ENCODE measurements at places on chromosomes 2 and 18.
A peak's percentile ranks its signal among the peaks of the same experiment; 100 is the strongest.

DNA sequence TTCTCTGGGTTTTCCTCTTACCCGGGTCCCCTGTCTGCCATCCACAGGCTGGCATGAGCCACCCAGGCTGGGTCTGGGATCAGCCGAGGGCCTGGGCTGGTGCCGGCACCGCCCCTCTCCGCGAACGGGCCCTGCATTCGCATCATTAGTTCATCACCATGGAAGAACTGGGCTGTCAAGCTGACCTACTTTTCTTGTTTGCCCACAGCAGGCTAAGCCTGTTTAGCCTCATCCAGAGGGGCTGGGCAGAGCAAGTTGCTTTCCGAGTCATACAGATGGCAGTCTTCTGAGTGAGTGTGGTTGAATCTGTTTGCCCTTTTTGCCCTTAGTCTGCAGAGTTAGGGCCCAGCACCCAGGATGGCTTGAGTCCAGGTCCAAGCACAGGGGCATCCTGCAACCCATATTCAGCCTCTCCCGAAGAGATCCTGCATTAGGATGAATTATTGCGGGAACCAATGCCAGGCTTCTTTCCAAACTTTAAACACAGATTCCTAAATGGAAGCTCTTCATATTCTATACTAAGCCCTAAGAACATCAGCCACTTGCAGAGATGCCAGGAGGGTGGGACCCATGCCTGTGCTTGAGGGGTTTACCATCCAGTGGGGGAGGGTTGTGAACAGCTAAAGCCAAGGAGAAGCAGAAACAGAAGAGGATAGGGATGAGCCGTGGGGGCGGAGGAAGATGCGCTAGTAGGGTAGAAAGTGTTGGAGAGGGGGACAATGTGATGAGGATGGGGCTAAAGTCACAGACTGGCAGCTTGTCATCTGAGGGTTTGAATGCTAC, 68.0 kb downstream of the NPAS2 start:
- DNase-seq: peak; percentile 44

DNA sequence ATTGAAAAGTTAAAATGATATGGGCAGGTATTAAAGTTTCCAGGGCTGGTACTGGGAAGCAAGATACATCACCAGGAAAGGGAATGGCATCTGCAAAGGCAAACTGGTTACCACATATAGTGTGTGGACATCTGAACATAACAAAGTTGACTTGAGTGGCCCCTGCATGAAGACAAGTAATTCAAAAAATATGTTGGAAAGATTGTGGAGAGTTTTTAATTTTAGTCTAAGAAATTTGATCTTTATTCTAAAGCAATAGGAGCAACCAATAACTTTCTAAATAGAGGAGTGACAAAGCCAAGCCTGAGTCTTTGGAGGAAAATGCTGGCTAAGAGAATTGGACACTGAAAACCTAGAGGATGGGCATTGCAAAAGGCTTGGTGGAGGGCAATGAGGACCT, 278.2 kb downstream of the ALK start:
- DNase-seq: no peak

DNA sequence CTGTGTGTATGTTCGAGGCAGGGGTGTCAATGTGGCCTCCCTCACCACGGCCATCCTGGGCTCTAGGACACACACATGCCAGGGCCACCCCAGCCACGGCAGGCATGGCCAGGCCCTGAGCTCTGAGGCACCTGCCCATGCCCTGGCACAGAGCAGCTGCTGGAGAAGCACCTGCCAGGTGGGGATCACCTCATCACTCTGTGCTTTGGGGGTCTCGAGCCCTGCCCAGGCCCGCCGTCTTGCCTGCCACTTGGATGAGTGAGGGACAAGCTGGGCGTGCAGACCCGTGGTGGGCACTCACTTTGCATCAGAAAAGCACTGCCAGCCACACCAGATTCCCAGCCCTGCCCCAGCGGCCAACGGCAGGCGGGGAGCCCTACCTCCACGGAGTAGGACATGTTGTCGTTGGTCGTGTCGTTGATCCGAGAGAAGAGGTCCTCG, 33.1 kb downstream of the KIF1A start:
- no peak for DNase-seq

GRCh38 chr2:33652830-33653229, 53.7 kb upstream of the FAM98A start:
- DNase-seq: no peak

GRCh38 chr2:11618708-11619062, 51.3 kb downstream of the NTSR2 start:
- DNase-seq: no peak

DNA sequence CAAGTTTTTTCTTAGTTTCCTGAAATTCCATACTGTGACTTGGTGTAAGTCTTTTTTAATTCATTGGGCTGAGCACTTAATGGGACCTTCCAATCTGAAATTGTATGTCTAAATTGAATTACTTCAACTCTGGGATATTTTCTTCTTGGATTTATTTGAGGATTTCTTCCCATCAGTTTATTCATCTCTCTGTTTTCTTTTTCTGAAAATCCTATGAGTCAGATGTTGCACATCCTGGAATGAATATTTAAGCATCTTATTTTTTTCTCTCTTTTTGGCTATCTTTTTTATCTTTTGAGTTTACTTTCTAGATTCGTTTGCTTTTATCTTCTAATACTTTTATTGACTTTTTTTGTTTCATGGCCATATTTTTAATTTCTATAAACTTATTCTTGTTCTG, 55.4 kb upstream of the ACYP2 start:
- DNase-seq: peak; percentile 53

GRCh38 chr2:182324665-182325064, 102.2 kb downstream of the PDE1A start:
- peak; percentile 45 for DNase-seq

GRCh38 chr2:98768384-98769113, 37.6 kb upstream of the MGAT4A start:
- DNase-seq: peak; percentile 13

- DNase-seq: no peak
These were observed 77.2 kb downstream of the LIPG start for GRCh38 chr18:49638891-49639557.

- DNase-seq: peak; percentile 36
These were observed 756 bp upstream of the OST4 start for GRCh38 chr2:27071990-27072830.

DNA sequence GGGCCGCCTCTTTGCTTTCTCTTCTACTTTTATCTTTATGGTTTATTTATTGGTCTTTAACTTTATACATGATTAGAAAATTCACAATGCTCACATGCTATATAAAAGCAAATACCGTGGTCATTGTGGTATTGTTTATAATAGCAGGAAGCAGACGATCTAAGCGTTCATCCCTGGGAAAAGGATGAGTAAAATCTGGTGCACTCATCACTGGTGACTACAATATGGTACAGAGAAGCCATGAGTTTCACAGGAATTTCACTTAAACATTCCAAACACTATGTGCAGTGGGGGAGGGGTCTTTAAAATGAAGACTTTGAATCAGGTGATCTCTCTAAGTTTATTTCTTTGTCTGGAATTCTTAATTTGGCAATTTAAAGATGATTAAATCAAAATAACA, 97.9 kb downstream of the SCN3A start:
- no peak for DNase-seq

DNA sequence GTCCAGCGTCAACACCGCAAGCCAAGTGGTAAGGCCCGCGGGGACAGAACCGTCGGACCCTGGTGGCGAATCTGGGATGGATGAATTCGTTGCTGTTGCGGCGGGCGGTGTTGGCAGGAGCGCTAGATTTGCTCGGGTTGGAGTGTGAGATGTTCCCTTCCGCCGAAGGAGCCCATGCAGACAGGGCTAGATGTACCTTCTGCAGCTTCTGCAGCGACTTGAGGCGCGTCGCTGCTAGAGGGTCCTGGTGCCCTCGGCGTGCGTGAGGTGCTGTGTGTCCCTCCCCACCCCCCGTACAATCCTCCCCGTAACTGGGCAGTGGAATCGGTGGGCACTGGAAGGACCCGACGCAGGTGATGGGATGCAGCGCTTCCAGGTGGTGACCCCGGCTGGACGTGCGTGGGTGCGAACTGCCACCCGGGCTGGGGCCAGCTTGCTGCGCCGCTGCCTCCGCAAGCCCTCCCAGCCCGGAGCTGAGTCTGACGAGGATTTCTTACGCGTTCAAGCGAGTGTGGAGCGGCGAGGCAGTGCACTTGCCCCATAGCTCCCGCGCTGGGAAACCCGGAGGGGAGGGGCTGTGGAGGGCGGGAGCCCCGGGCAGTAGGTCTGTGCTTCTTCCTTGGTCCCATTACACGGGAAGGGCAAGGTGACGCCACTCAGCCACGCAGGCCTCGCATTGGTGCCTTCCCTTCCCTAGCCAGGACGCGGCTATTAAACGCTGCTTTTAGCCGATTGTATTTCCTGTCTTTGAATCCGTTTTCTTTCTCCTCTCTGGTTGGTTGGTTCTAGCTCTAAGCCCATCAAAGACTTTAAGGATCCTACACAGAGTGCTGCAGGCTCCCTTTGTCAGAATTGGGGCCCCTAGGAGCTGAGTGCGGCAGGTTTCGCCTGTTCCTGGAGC, 34.2 kb downstream of the CHRNA1 start:
- peak; percentile 52 for DNase-seq

- peak; percentile 77 for DNase-seq
These were observed 4.0 kb downstream of the ID2 start for GRCh38 chr2:8685697-8686358.

GRCh38 chr18:46917108-46917802, at the start of the genes KATNAL2 and PIAS2:
TSS of gene KATNAL2 (plus strand) at chr18:46917602. CDS start at chr18:46946873, 29,271 bp downstream.
TSS of gene PIAS2 (minus strand) at chr18:46917507. CDS start at chr18:46917345, 162 bp downstream.
- DNase-seq: peak; percentile 89

DNA sequence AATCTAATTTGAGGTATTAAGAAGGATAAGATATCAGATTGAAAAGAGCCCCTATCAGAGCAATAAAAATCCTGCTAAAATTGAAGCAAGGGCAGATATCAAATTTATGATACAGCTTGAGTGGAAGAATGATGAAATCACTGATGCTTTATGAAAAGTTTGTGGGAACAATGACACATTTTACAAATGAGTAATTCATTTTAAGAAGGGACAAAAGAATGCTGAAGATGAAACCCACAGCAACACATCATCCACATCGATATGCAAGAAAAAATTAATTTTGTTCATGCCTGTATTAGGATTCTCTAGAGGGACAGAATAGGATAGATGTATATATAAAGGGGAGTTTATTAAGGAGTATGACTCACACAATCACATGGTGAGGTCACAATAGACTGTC, 355.6 kb upstream of the GYPC start:
- DNase-seq: no peak

- DNase-seq: peak; percentile 99
These were observed 475 bp upstream of the BARD1 start for GRCh38 chr2:214809751-214810564.
